ENCODE measurements at places on chromosomes 7 and 10. TPM values are rescaled to one million over a fixed set of nuclear protein-coding genes. Genes with fewer than 3 reads are reported as not detected.

SLC18A3 gene
- 2.8 TPM for total RNA-seq

JAZF1 gene
- 58.6 TPM for total RNA-seq

ASB10 gene
- not detected for total RNA-seq

LDB1 gene
- total RNA-seq: 63.4 TPM

PNLIPRP3 gene
- not detected for total RNA-seq

Data from diencephalon (tissue), 1 donor.